ENCODE measurements at places on chromosomes 16 and 17.

GRCh38 chr17:42928714-42929496, 28.3 kb downstream of the G6PC1 start:
- DNase-seq: peak; percentile 6

DNA sequence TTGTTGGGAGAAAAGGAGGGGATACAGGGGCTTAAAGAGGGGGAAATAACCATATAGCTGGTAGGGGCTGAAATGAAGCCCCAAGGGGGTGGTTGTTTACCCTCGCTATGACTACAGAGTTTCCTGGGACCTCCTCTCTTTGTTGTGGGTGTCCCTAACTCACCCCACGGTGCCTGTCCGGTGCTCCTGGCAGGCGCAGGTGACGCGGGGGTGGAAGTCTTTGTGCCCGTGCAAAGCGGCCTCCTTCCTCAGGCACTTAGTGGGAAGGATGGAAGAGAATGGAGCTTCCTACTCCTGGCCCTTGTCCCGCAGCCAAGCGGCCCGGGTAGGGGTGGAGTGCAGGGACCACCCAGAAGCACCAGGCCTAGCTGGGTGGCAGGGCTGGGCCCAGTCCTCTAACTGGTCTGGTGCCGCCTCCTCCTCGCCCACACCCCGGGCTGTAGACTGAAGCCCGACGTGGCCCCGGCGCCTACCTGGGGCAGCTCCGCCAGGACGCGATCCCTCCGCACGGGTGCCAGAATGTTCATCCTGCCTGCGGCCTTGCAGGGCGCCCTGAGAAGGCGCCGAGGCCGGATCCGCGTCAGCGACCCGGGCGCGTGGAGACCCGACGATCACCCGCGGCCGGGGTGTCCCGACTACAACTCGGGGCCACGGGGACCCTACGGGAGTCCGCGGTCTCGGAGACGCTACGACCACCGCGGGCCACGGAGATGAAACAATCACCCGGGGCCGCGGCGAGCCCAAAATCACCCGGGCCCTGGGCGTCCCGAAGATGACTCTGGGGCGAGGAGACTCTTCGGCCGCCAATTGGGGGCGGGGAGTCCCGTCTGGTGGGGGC, 709 bp downstream of the RAB34 start:
- DNase-seq: no peak

DNA sequence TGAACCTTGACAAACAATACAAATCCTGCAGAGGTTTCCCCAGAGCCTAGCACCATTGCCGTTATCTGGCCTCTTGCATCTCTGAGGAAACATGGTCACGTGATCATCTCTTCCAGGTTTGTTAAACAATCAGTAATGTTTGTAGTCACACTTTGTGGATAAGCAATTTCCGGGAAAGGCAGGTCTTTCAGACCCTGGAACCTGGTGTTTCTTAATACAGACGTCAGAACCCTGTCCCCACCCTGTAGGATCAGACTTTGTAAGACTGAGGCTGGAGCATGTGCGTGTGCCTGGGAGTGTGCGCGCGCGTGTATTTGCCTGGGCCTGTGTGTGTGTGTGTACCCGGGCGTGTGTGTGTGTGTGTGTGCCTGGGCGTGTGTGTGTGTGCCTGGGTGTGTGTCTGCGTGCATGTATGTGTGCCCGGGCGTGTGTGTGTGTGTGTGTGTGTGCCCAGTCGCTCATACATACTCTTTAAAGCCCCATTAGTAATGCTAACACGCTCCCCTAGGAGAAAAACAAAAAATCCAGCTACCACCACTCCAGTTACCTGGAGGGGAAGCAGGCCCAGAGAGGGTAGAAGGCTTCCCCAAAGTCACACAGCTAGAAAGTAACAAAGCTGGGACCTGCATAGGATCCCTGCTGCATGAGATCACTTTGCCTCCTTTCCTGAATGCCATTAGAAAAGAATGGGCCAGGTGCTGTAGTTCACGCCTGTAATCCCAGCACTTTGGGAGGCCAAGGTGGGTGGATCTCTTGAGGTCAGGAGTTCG, 5.3 kb downstream of the CTNS start:
- DNase-seq: no peak

DNA sequence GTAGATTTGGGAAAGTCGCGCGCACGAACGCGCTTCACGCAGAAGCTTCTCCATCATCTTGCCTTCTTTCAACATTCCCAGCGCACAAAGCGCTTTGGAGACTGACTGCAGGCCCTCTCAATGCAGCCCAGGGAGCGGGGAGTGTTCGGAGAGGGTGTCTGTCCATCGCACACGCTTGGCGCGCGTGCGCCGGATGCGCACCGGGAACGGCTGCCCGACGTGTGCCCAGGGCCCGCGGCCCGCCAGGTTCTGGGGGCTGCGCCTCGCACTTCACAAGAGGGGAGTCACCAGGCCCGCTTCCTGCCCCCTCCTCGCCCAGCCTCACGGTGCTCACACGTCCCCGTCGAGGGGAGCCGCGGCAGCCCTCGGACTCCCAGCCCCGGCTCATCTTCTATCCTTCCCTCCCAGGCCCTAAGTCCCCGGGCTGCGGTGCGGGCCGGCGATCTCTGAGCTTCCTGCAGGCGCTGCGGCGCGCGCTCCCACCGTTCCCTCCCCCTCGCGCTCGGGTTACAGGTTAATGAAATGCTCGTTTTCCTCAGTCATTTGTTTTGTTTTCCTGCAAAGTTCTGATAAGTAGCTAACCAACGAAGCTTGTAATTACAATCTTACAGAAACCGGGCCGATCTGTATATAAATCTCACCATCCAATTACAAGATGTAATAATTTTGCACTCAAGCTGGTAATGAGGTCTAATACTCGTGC, 2.8 kb upstream of the IRX3 start:
- DNase-seq: no peak

GRCh38 chr17:59650642-59651041, 30.9 kb downstream of the CLTC start:
- no peak for DNase-seq

DNA sequence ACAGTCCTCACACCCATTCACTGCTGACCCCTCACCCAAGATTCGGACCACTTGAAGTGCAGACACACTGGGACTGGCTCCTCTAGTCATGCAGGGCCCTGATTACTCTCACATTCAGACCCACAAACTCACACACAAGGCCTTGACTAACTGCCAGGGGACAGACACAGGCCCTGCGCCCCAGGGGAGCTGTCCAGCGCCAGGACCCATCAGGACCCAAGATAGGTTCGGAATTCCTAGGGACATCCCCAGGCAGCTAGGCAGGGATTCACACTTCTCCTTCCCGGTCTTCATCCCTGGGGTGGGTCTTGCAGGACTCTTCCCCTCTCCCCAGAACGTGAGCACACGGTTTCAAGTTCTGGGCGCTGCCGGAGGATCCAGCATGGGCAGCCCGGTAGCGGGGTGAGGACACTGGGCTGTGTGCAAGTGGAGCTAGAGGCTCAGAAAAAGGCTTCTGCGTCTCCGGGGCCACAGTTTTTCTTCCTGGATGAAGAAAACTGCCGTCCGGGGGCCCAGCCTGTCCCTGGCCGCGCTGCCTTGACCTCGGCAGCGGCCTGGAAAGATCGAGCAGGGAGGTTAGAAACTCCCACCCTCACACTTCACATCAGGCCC, 1.6 kb downstream of the SEZ6 start:
- no peak for DNase-seq

DNA sequence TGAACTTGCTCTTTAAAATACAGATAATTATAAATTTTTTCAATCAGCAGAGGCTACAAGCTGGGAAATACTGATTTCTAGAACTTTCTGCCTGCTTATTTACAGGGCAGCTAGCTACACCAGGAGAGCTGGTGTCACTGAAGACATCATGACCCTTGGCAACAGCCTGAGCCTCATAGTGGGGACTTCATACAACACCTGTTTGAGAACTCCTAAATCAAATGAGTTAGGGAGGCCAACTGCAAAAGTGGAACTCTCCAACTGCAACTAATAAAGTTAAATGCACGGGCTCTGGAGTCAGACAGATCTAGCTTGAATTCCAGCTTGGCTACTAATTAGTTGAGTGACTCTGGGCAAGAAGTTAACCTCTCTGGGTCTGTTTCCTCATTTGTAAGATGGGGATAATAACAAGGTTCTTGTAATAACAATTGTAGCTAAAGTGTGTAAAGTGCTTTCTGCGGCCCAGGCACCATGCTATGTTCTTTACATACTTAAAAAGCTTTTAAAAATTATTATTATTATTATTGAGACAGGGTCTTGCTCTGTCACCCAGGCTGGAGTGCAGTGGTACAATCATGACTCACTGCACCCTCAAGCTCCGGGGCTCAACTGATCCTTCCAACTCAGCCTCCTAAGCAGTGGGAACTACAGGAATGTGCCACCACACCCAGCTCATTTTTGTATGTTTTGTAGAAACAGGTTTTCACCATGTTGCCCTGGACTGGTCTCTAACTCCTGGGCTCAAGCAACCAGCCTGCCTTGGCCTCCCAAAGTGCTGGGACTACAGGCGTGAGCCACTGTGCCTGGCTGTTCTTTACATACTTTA, 33.4 kb downstream of the VAC14 start:
- DNase-seq: no peak

- no peak for DNase-seq
These were observed 14.4 kb downstream of the TTC19 start for GRCh38 chr17:16013943-16014407.

DNA sequence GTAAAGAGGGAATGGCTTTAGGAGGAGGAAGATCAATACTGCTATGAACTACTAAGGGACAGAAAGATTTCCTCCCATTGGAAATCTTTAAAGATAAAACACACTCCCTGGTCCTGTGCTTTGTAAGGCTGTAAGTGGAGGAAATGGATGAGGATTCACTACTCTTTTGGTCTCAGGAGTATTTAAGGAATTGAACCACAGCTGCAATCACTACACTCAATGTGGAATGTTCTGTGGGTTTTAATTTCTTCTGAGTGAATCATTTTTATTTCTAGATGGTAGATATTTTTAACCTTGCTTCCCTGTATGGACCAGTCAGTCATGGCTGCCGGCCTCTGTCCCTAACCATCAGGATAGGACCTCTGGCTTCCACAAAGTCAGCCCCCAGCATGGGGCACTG, 65.6 kb downstream of the SDR42E1 start:
- no peak for DNase-seq
